ENCODE measurements at places on chromosomes 11 and 22.

DNA sequence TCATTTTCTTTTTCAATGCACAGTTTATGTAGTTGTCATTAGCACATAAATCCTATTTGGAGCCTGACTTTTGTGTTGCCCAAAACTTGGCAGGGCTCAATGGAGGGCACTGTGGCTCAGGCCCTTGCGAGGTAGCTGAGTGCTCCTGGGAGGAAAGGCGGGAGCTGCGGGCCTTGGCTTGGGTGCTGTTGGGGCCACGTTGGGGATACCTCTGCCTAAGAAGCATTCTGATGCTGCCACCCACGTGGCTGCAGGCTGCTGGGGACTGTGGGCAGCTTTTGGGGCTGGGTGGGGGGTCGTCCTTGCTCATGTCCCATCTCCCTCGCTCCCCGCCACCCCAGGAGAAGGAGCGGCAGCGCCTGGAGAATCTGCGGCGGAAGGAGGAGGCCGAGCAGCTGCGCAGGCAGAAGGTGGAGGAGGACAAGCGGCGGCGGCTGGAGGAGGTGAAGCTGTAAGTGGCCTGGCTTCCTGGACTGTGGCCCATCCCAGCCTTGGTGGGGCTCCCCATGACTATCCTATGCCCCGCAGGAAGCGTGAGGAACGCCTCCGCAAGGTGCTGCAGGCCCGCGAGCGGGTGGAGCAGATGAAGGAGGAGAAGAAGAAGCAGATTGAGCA lies 20.9 kb downstream of the INCENP start:
- DNase-seq = no peak

DNA sequence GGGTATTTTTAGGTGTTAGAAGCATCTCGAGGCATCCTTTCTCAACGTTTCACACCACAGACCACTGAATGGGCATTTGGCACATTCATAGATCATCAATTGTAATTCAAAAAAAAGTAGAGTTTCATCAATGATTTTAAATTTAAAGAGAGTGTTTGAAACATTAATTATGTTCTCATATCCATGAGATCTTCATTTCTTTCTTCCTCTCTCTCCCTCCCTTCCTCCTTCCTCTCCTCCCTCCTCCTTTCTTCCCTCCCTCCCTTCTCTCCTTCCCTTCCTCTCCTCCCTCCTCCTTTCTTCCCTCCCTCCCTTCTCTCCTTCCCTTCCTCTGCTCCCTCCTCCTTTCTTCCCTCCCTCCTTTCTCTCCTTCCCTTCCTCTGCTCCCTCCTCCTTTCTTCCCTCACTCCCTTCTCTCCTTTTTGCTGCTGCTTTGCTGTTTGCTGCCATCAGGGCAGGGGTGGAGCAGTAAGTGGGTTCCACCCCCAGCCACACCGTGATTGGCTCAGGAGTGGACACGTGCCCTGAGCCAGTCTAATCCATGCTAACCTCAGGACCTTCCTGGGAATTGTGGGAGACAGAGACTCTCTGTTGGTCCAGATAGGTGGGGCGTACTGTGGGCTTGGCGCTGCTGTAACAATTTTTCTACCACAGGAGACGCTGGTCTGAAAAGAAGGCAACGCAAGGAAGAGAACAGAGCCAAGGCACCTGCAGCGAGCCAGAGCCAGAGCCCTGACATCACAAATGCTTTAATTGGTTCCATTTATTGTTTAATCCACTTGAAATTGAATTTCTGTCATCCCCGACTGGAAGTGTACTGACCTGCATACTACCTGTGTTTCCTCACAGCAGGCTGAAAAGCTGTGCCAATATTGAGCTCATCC lies 33.7 kb upstream of the APOBEC3A start:
- peak; percentile 87 for DNase-seq

DNA sequence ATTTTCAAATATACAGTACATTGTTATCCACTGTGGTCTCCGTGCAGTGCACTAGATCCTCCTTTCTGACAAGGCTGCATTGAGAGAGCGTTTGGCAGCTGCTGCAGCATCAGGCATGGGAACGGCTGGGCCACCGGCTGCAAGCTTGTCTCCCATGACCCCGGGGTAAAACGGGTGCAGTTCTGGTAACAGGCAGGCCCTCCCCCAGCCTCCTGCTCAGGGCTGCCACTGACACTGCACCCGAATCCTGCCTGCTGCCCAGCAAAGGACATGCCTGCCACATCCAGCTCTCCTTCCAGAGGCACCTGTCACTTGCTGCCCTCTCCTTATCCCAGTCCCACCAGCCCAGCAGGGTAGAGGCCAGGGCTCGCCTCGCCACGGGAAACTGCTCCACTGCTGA lies 124.5 kb upstream of the TMEM45B start:
- no peak for DNase-seq

DNA sequence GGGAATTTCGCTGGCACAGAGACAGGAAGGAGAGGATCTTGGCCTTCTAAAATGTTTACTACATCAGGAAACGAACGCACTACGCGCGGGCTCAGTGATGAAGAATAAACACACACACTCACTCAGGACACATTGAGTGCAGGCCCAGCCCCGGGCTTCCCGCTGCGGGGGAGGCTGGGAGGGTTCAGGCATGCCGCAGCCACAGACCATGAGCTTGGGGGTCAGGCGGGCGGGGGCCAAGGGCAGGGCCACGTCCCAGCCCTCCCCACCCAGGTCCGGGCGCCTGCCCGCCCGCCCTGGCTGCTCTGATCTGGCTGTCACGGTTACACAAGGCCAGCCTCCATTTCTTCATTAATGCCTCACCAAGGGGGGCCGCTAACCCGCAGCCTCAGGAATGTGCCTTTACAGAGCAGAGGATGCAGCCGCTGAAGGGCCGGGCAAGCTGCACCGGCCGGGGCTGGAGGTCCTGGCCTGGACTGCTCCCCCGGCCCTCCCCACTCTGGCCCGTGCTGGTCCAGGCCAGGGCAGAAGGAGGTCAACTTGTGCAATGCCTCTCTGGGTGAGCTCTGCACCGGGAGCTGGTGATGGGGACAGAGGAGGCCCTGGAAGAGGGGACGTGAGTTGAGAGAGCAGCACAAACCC lies 41.7 kb downstream of the IGF2 start:
- DNase-seq = no peak

- DNase-seq = no peak
Observed at GRCh38 chr11:7160814-7161489, 72.2 kb downstream of the RBMXL2 start.

GRCh38 chr11:123525097-123525496 lies 95.0 kb downstream of the GRAMD1B start:
- no peak for DNase-seq

DNA sequence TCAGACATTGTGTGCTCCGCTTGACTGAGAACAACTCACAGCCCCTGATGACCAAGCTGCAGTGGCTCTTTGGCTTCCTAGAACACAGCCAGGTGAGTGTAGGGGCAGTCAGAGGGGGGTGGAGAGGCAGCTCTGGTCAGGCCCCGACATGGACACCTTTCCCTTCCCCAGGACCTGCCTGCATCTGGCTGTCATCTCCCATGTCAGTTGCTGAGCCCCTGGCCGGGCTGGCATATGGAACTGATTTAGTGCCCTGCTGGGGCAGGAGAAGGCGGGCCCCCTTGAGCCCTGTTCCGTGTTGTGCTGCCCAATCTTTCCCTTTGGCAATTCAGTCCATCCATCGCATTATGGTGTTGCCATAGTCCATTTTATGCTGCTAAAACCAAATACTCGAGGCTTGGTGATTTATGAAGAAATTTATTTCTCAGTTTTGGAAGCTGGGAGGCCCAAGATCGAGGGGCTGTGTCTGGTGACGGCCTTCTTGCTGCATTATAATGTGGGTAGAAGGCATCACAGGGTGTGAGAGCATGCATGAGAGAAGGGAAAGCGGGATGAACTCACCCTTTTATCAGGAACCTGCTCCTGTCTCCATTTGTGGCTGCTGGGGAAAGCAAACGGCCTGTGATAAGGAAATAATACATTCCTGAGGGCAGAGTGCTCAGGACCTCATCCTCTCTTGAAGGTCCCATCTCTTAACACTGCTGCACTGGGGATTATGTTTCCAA lies 19.0 kb downstream of the USP35 start:
- no peak for DNase-seq

GRCh38 chr11:20048246-20048645 lies 112.0 kb downstream of the DBX1 start:
- no peak for DNase-seq

DNA sequence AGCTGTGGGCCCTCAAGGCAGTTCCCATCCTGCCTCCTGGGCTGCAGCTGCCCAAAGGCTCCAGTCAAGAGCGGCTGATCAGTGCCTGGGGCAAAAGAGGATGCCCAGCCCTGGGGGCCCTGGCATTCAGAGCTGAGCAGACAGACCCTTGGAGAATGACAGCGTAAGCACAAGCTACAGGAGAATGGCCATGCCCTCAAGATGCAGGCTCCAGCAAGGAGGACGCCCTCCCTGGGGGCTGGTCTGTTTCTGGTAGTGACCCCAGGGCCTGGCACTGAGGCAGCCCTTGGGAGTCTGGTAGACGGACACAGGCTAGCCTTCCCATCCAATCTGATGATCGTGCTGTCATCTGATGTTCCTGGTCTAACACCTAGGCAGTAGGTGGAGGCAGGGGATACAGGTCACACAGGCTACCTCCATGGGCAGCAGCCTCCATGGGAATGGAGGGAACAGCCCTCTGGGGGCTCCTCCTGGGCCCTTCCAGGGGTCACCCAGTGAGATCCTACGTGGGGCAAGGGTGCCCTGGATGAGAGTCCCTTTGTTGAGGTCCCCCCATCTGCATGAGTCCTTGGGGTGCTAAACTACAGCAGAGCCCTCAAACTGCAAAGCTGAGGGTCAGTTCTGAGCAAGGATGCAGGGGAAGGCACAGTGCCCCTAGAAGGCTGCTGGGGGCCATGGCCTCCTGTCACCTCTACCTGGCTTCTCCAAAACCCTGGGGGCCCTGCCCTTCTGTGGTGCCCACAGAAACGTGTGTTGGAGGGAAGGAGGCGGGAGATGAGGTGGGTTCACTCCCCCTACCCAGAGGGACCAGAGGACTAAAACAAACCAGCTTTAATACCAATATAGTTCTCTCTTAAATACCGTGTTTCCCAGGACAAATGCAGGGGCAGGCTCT lies 10.2 kb upstream of the SF1 start:
- no peak for DNase-seq

DNA sequence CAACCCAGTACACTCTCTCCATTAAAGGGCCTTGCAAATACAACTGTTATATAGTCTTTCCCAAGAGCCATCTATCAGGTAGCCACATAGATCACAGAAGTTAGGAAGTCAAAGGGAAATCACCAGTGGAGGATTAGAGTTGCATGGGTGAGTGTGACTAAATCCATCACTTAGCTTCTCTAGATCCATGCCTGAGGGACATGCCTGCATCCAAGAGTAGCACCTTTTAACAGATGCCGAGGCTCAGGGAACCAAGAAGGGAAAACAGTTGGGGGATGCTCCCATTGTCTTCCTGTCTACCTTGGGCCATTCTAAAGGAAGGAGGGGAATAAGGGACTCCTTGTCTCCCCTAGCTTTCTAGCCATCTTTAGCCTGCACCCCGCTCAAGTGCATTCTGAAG lies 77.9 kb downstream of the XRRA1 start:
- no peak for DNase-seq

DNA sequence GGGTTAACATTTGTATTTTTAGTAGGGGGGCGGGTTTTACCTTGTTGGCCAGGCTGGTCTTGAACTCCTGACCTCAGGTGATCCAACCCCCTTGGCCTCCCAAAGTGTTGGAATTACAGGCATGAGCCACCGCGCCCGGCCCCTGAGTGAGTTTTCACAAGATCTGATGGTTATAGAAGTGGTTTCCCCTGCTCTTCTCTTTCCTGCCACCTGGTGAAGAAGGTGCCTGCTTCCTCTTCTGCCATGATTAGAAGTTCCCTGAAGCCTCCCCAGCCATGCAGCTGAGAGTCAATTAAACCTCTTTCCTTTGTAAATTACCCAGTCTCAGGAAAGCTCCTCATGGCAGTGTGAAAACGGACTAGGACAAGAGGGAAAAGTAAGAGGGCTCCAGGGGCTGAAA lies 259.1 kb upstream of the PLET1 start:
- DNase-seq = no peak

- DNase-seq = no peak
Observed at GRCh38 chr22:22099833-22100812, 117.5 kb upstream of the TOP3B start.

- no peak for DNase-seq
Observed at GRCh38 chr11:128985880-128986279, 43.2 kb upstream of the TP53AIP1 start.

DNA sequence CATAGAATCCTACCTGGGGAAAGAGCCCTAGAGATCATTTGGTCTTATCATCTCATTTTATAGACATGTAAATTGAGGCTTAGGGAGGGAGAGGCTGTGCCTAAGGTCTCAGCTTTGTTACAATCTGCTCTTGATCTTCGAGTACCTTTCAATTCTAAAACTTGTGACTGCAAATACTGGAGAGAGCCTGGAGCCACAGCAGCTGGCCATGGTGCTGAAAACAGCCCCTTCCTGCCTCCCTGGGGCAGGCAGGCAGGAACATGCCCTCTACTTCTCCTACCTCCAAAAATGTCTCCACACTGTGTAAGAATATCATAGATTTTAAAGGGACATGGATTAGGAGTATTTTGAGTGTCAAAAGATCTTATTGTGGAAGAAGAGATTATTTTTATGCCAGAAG lies 52.2 kb downstream of the C22orf42 start:
- DNase-seq = no peak

DNA sequence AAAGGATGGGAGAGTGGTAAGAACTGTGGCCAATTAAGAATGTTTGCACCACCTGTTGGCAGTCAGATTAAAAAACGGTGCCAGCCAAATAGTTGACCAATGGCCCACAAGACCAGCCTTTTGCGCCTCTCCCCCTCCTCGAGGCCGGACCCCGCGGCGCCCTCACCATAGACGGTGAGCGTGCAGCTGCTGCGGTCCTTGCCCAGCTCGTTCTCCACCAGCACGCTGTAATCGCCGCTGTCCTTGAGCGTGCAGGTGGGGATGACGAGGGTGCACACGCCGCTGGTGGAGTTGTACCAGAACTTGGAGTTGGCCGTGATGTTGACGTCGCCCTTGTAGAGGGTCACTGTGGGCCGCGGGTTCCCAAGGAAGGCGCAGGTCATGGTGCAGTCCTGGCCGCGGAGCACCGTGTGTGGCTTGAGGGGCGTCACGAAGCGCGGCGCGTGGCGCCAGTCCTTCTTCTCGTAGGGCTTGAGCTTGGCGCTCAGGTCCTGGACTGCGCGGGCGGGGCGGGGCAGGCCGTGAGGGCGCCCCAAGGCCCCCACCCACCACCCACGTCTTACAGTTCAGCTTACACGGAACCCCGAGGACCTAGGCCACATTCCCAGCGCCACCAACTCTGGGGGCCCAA lies 7.2 kb downstream of the TMEM86A start:
- peak; percentile 43 for DNase-seq

GRCh38 chr11:61778920-61779650 lies 13.3 kb downstream of the TMEM258 start:
- no peak for DNase-seq

All from NCI-H510A treated with DMSO at 0.1 percent for 48 hours (cell line).